ENCODE measurements at places on chromosomes 2 and 18.

DNA sequence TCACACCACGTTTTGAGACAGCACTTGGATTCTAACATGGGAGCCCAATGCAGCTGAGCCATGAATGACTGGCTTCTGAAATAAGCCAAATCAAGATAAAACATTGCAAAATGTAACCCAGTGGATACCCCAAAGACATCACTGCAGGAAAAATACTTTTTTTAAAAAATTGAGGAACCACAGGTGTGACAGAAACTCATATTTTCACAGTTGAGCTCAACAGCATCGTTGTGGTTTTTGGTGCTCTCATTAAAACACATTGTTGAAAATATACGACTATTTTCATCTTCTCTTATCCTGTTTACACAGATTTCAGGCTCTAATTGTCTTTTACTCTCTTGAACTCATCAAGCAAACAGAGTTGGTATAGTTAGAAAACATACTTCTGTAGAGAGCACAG lies 429.3 kb upstream of the VRK2 start:
- DNase-seq: no peak

GRCh38 chr18:35028536-35028935 lies 12.7 kb upstream of the MAPRE2 start:
- no peak for DNase-seq

DNA sequence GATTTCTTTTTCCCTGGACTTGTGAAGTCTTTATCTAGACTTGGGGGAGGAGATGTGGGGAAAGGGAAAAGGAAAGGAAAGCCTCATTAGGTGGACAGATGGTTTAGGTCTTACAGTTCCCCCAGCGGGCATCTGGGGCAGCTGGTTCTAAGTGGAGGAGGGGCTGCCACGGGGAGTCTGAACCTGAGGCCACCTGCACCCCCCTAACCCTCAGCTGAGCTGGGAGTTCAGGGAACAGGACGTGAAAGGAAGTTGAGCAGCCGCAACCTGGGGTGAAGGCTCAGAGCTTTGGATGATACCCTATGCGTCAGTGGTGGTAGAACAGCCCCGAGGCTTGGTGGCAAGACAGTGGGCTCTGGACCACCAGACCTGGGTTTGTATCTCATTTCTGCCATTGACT lies 26.8 kb downstream of the ITM2C start:
- no peak for DNase-seq

DNA sequence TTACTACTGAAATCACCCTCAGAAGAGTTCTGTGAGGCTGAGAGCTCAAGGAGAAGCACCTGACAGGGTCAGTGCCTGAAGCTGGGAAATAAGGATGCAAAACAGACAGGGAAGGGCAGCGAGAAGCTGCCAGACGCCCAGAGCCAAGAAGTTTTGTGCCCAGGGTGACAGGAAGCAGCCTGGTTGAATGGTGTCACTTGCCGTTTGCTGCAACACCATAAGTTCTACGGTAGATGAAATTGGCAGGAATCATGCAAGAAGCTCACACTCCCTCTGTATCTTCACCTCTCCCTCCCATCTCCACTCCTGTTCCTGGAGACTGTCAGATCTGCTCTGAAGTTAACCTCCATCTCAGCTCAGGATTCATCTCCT lies 117.0 kb upstream of the SLC14A2 start:
- no peak for DNase-seq

GRCh38 chr2:53811601-53812000 lies 24.8 kb downstream of the ERLEC1 start:
- DNase-seq: no peak

DNA sequence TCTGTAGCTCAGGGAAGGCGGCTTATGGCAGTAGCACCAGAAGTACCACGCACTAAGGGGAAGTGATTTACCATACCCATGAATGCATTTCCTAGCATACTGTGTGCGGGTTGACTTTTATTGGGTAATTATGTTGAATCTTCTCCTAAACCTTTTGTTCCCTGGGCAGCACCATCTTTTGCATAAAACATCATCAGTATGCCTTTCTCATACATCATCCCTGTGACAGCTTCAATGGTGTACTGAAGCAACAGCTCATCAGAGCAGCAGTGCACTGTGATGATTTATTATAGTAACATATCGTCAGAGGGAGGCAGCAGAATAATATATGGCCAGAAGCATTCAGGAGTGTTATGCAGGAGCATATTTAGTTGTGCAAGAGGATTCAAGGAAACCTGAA lies 204.9 kb downstream of the CDH7 start:
- no peak for DNase-seq

Data from GM12865 (cell line).